Subcutaneous adipose tissue (tissue), 4 donors: ENCODE measurements at places on chromosomes 3 and 15. TPM values are rescaled to one million over a fixed set of nuclear protein-coding genes. Genes with fewer than 3 reads are reported as not detected.

Gene GPR27
- not detected for total RNA-seq

Gene TRIM42
- not detected for total RNA-seq

Gene LHFPL4
- total RNA-seq: not detected

Gene ALG3
- total RNA-seq: 53.7 TPM

Gene C2CD4A
- total RNA-seq: not detected

Gene GPR87
- not detected for total RNA-seq
